ENCODE measurements at places on chromosomes 6 and 20. TPM values are rescaled to one million over a fixed set of nuclear protein-coding genes. Genes with fewer than 3 reads are reported as not detected.

Gene TFAP2D
- not detected for total RNA-seq

Gene RHAG
- total RNA-seq = not detected

Gene TLDC2
- not detected for total RNA-seq

Gene C2
- 0.70 TPM for total RNA-seq

DNA sequence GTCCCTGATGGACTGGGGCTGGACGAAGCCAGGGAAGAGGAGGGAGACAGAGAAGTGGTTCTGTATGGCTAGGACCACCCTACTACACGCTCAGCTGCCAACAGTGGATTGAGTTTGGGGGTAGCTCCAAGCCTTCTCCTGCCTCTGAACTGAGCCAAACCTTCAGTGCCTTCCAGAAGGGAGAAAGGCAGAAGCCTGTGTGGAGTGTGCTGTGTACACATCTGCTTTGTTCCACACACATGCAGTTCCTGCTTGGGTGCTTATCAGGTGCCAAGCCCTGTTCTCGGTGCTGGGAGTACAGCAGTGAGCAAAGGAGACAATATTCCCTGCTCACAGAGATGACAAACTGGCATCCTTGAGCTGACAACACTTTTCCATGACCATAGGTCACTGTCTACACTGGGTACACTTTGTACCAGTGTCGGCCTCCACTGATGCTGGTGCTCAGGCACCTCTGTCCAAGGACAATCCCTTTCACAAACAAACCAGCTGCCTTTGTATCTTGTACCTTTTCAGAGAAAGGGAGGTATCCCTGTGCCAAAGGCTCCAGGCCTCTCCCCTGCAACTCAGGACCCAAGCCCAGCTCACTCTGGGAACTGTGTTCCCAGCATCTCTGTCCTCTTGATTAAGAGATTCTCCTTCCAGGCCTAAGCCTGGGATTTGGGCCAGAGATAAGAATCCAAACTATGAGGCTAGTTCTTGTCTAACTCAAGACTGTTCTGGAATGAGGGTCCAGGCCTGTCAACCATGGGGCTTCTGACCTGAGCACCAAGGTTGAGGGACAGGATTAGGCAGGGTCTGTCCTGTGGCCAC is 11.3 kb upstream of the RBCK1 start:
- no peak for DNase-seq
- H3K36me3 ChIP-seq = peaks cover 26% of the 10 kb centered on the region
- no peak overlapping the region for H3K4me3 ChIP-seq

DNA sequence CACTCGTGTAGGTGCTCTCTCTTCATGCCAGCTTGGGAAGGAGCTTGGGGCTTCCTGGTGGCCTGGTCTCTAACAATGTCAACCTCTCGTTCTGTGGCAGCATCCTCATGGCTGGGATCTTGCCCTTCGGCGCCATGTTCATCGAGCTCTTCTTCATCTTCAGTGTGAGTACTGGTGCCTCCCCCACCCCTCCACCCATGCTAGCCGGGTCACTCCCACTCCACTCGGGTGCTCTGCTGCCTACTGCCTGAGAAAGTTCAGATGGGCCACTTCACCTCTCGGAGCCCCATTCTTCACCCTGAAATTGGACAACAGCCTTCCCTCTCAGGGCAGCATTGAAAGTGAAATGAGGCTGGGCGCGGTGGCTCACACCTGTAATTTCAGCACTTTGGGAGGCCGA is 48.8 kb downstream of the TM9SF4 start:
- no peaks in the 10 kb centered on the region for H3K4me1 ChIP-seq
- H3K27me3 ChIP-seq = no peaks in the 10 kb centered on the region
- no peak overlapping the region for H3K27ac ChIP-seq

DNA sequence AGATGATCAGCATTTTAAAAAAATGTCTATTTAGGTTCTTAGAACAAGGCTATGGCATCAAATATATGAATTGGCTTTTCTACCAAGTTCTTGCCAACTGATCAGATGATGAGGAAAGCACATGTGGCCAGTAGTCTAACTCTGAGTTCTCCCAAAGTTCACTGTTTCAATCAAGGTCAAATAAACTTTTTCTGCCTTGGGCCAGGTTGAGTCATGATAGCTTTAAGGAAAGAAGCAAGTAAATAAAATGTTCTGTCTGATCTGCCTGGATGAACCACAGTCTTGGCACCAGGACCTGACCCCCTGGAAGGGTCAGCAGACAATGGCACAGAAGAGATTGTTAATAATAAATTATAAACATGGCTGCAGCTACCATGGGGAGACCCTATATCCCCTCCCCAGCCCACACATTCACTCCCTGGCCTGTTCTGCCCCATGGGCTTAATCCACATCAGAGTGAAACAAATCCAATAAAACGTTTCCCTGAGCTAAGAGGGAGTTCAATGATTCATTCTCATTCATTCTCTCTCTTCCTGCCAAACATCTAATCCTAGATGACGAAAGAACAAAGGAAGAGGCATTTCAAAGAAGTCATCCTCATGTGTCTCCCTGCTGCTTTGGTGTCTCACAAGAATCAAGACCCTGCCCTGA is 661.6 kb downstream of the DHX35 start:
- no peaks in the 10 kb centered on the region for H3K27me3 ChIP-seq
- no peak for DNase-seq
- H3K4me1 ChIP-seq = no peaks in the 10 kb centered on the region
- H3K4me3 ChIP-seq = no peak overlapping the region
- no peaks in the 10 kb centered on the region for H3K36me3 ChIP-seq
